Stimulated activated CD8-positive, alpha-beta memory T cell treated with anti-CD3 and anti-CD28 coated beads, Interleukin-15, amount 100 ng/mL, for 4 hours (primary cell): ENCODE measurements at places on chromosomes 7 and 10.

- DNase-seq = peak; percentile 44
Measured at GRCh38 chr10:75034131-75034512, 77.3 kb upstream of the SAMD8 start.

- no peak for DNase-seq
Measured at GRCh38 chr7:36875794-36876193, 151.5 kb upstream of the AOAH start.

DNA sequence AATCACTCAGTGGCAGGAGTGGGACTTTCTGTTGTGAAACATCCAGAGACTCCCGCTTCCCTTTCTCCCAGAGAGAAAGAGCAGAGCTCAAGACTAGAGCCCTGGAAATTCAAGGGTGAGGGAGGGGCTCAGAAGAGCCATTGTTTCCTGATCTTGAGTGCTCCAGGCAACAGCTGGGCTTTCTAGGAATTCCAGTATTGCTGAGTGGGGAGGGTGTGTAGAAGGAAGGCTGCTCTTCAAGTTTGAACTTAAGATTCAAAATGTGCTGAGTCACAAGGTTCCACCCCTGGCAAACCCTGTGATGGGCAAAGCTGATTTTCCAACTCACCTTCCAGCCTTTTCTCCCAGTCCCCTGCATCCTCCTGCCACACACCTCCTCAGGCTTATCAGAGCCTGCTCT, 42.3 kb upstream of the MSRB2 start:
- DNase-seq = no peak

- DNase-seq = no peak
Measured at GRCh38 chr10:70776455-70777005, 8.6 kb downstream of the TBATA start.

- DNase-seq = no peak
Measured at GRCh38 chr7:137873979-137874777, 27.4 kb upstream of the DGKI start.

GRCh38 chr7:341841-342638, 52.1 kb downstream of the FOXL3 start:
- DNase-seq = no peak

DNA sequence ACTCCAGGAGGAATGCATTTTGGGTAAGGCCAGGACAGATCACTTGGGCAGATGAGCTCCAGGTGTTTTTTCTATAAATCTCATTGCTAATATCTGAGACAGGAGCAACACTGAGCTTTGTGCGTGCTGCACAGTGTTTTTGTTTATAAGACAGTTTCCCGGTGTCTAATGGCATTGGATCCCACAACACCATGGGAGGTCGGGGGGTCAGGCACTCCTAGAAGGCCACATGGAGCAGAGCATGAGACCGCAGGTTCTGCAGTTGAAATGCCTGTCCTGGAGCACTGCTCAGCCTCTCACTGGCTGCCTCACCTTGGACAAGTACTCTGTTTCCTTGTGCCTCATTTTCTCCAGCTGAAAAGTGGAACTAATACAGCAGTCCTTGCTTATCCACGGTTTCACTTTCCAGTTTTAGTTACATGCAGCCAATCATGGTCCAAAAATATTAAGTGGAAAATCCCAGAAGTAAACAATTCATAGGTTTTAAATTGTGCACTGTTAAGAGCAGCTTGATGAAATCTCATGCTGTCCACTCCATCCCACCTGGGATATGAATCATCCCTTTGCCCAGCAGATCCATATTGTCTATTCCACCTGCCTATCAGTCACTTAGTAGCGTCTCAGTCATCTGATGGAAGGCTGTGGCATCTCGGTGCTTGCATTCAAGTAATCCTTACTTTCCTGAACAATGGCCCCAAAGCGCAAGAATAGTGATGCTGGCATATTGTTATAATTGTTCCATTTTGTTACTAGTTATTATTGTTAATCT, 35.2 kb downstream of the ATXN7L1 start:
- no peak for DNase-seq

DNA sequence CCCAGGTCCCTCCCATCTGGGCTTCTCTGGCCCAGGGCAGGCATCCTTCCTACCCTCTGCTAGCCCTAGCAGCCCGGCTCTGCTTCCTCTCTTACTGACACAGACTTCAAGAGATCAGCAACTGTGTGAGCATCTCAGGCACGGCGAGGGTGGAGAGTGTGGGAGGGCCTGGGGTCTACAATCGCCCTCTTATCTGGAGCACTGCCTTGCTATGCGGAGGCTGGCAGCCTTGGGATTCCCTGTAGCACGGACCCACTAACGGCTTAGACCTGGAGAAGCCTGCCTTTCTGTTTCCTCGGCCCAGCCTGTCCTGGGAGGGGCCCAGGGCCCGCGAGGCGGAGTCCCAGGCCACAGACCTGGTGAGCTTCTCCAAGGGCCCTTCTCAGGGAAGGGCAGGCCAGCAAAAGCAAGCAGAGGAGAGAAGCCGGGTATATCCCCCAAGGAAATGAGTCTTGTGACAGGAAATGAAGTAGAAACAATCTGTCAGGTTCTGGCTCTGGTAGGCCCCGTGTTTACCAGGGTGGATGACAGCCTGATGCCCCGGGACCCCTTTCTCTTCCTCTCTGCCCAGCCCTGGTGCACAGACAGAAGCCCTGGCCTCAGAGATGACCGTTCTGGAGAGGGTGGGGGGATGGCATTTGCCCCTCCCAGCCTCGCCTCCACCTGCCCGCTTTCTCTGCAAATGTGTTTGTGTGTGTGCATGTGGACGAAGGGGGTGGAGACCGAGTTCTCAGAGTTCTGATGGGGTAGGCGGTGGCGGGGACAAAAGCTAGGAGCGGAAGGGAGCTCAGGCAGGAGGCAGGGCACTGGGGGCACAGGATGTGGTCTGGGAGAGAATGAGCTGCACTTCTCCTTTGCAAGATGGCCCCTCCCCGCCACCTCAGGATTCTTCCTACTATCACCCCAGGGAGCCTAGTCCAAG, 2.5 kb downstream of the LRCH4 start:
- DNase-seq = peak; percentile 36

DNA sequence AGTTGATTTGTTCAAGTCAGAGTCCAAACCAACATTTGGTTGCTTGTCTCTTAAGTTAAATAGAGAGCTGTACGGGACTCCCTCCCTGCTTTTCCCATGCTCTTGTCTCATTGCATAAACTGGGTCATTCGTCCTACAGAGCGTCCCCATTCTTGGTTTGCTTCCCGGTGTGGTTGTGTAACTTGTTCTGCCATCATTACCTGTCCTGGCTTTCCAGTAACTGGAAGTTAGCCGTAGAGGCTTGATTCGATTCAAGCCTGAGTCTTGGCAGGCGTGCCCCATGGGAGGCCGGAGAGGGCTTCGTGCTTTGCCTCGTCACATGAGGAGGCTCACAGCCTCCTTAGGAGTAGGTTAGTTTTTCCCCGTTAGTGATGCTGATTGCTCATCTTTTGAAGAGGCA, 40.2 kb downstream of the FBH1 start:
- DNase-seq = no peak

DNA sequence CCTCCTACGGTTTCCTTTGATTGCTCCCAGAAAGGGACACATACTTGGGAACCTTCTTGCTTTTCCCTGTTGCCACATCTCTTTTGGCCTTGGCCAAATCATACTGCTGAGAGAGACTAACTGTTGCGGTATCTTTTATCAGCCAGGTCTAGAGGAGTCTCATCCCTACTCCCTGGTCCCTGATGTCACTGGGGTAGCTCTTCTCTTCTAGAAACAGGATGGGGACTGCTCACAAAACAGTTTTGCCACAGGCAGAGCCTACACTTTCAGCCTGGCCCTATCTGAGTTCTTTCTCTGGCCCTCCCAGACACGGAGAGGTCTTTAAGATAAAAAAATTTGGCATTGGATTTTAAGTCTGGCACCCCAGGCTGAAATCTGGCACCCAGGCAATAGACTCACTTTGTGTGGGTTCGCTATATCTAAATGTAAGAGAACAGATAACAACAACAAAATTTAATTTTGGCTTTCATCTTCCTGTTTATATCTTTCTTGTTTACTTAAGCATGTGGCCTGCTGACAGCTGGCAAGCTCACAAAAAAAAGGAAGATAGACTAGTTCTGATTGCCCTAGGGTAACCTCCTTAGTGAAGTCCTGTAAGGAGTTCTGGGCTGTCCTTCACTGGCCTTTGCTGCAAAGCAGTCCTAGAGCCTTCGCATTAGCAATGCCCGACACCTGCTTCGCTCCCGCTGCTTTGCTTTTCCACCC, 228.3 kb upstream of the NPVF start:
- no peak for DNase-seq

GRCh38 chr10:94546049-94546900, 687 bp downstream of the HELLS start:
- no peak for DNase-seq

- no peak for DNase-seq
Measured at GRCh38 chr7:70307544-70308106, 709.4 kb downstream of the AUTS2 start.

DNA sequence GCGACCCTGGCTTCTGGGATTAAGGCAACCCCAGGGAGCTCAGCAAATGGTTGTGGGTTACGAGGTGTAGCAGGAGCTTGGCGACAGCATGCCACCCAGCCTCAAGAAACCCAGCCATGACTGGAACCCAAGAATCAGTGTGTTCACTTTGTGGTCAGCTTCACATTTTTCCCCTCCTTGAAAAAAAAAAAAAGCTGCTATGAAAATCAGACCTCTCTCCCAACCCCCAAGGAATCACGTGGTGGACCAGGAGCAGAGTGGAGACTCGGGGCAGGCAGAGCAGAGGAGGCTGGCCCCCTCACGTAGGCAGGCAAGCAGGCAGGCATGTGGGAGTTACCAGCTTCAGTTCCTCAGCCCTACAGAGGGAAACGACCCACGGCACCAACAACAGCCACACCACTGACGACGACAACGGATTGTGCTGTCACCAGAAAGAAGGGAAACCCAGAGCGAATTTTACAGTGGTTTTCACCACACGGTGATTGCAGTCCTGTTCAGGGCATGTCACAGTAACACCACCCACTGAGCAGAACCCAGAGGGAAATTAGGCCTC, 203.4 kb downstream of the SLC25A13 start:
- no peak for DNase-seq

DNA sequence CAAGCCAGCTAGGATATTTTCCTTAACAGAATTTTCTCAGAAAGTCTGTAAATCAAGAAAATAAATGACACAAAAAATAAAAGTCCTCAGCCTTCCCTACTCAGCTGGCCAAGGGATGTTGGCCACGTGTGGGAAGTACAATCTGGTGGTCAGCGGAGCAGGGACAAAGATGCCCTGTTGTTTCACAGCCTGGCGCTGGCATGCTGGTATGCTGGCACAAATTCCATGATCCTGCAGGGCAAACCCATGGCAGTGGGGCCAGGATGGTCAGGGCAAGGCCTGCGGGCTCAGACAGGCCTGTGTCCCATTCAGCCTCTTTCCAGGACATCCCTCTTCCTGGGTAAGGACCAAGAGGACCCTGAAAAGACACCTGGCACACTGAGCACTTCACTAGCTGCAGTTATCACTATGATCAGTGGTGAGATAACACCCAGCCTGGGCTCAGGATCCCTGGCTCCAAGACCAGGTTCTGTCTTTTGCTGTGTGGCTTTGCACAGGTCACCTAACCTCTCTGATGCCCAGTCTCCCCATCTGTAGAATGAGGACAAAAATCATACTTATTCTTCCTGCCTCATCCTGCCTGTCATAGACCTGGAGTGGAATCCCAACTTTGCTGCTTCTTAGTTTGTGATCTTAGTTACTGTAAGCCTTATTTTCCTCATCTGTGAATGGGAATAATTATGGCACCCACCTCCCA, 10.8 kb upstream of the HSPA12A start:
- no peak for DNase-seq

DNA sequence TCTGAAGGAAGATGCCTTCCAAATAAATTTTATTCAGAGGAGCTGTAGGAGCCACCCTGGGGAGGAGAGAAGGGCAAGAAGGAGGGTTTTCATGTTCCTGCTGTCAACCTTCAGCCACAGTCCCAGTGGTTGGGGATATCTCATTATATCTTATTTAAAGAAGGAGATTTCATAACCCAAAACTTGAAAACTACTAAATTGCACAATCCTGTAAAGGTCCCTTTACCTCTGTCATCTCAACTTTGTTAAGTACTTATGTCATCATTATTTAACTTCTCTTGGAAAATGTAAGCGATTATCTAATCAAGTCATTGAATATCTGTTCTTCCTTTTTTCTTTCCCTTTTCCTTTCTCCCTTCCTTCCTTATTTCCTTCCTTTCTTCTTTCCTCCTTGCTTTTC, 794.5 kb upstream of the IGFBP3 start:
- no peak for DNase-seq
